ENCODE measurements at places on chromosomes 12 and 14.

- no peak overlapping the region for H3K27ac ChIP-seq
- no peaks in the 10 kb centered on the region for H3K27me3 ChIP-seq
- DNase-seq = no peak
- H3K4me1 ChIP-seq = no peaks in the 10 kb centered on the region
- no peaks in the 10 kb centered on the region for H3K36me3 ChIP-seq
Observed at GRCh38 chr14:47490353-47490752, 185.1 kb downstream of the MDGA2 start.

DNA sequence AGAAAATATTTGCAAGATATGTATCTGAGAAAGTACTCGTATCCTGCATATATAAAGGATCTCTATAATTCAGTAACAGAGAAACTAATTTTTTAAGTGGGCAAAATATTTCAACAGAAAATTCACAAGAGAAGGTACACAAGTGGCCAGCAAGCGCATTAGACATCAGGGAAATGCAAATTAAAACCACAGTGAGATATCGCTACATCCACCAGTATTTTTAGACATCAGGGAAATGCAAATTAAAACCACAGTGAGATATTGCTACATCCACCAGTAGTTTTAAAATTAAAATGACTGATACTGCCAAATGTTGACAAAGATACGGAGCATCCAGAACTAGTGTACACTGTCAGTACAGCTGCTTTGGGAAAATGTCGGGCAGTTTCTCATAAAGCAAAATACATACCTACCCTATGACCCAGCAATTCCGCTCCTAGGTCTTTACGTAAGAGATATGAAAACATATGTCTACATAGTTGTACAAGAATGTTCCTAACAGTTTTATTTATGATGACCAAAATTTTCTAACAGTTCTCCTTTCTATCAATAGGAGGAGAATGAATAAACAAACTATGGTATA lies 2.8 kb upstream of the KCNK13 start:
- no peak for DNase-seq
- no peak overlapping the region for H3K27ac ChIP-seq
- no peak overlapping the region for H3K4me3 ChIP-seq

- peaks cover 12% of the 10 kb centered on the region for H3K4me1 ChIP-seq
- H3K27ac ChIP-seq = peak overlapping the region; percentile 91
- no peaks in the 10 kb centered on the region for H3K27me3 ChIP-seq
- peak overlapping the region; percentile 72 for H3K4me3 ChIP-seq
- peak; percentile 32 for DNase-seq
- H3K36me3 ChIP-seq = peaks cover 20% of the 10 kb centered on the region
Observed at GRCh38 chr12:6724409-6724797, 557 bp downstream of the COPS7A start.

DNA sequence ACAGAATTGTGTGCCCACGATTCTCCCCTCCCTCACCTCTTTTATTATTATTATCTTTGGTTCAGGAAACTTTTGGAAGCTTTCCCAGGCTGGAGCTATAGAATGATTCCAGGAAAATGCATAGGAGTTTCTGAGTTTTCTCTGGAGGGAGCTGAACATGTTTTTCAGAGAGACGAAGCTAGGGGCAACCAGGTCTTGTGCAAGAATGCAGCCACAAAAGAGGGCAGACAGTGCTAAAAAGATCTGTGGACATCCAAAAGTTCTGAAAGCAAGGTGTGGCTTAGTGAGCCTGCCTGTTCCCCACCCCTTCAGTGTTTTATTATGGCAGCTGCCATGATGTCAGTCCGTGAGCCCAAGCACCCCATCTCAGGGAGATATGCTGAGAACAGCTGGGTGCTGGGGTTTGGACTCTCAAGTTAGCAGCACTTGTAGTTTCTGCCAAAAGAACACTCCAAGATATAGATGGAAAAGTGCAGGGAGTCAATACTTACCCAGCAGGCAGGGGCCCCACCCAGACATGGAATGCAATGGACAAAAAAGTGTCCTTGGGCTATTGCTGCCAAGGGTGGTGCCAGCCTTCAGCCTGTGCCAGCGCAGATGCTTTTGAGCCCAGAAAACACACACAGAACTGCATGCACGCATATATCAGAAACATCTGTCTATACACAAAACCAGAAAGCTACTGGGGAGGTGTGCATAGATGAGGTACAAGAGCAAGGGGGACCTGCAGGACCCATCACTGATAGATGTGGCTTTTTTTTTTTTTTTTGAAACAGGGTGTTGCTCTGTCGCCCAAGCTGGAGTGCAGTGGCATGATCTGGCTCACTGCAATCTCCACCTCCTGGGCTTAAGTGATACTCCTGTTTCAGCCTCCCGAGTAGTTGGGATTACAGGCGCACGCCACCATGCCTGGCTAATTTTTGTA lies 17.0 kb upstream of the IRF2BPL start:
- H3K4me1 ChIP-seq = peaks cover 75% of the 10 kb centered on the region
- peak overlapping the region; percentile 99 for H3K27ac ChIP-seq
- no peaks in the 10 kb centered on the region for H3K36me3 ChIP-seq

All from upper lobe of left lung (tissue), 6 donors.